Fibroblast of skin of right biceps (primary cell): ENCODE measurements at places on chromosomes 3 and 15.

GRCh38 chr15:60844511-60845174, 365.7 kb upstream of the ICE2 start:
- DNase-seq, result no peak

GRCh38 chr15:57773051-57773450, 66.5 kb downstream of the POLR2M start:
- no peak for DNase-seq

- DNase-seq, result peak; percentile 68
These were observed 76.1 kb upstream of the PLSCR4 start for GRCh38 chr3:146326875-146327543.

GRCh38 chr3:148625095-148625736, 72.5 kb upstream of the AGTR1 start:
- DNase-seq, result no peak

DNA sequence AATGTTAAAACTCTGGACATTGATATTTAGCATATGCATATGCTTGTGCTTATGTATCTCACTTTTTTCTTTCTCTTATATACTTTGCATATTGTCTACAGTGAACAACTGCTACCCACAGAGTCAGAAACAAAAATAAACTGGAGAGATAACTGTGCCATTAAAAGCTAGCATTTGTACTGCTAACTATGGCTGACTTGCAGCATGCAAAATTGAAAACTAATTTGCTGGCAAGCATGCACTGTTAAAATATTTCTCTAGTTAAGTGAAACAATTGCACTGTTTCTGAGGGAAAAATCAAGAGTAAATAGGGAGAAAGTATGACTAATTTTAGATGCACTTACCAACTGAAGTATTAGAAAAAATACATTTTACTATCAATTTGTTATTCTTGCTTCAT, 177.8 kb downstream of the CBLB start:
- DNase-seq, result no peak

GRCh38 chr3:188822004-188822403, 349.8 kb upstream of the TPRG1 start:
- no peak for DNase-seq

- no peak for DNase-seq
These were observed 35.3 kb upstream of the BBX start for GRCh38 chr3:107487490-107487889.

DNA sequence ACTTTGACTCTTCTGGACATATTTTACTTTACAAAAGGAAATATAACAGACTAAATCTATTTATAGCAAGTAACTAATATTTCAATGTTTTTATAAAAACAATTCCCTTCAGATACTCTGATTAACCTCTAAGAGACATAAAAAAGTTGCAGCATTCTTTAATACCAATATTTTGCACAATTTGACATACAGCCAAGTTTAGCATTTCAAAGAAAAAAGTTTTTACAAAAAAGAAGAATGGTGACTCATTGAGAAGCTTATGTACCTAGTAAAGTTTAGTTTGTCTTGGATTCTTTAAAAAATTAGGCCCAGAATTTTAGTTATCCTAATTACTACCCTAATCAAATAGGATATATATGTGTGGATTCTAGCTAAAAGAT, 17.6 kb downstream of the DAZL start:
- DNase-seq, result peak; percentile 62

DNA sequence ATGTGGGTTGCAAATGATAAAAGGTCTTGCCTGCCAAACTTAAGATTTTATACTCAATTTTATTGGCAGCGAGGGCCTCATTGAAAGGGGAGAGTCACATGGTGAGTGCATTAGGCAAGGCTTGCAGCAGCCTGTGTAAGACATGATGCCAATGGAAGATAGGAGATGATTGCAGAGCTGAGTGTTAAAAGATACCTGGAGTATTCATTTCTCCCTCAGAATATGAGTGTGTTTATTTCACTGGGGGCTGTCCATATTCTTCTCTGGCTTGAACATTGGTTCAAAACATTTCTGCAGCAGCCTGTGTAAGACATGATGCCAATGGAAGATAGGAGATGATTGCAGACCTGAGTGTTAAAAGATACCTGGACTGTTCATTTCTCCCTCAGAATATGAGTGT, 165.2 kb upstream of the NUDT16 start:
- DNase-seq, result no peak

DNA sequence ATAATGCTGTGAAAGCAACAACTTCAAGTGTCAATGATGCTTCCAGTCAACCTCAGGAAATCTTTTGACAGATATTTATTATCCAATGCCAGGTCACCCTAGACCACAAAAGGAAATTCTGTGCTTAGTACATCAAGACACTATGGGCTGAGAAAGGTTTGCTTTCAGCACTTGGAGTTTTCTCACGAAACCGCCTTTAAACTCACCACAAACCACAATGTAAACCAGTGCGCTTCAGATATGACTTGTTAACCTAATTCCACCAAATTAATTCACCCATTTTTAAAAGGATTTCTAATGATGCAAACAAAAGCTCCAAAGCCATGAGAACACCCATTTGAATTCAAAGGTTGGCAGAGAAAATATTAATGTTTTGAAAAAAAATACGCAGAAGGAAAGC, 292.9 kb upstream of the NR2F2 start:
- DNase-seq, result peak; percentile 34

DNA sequence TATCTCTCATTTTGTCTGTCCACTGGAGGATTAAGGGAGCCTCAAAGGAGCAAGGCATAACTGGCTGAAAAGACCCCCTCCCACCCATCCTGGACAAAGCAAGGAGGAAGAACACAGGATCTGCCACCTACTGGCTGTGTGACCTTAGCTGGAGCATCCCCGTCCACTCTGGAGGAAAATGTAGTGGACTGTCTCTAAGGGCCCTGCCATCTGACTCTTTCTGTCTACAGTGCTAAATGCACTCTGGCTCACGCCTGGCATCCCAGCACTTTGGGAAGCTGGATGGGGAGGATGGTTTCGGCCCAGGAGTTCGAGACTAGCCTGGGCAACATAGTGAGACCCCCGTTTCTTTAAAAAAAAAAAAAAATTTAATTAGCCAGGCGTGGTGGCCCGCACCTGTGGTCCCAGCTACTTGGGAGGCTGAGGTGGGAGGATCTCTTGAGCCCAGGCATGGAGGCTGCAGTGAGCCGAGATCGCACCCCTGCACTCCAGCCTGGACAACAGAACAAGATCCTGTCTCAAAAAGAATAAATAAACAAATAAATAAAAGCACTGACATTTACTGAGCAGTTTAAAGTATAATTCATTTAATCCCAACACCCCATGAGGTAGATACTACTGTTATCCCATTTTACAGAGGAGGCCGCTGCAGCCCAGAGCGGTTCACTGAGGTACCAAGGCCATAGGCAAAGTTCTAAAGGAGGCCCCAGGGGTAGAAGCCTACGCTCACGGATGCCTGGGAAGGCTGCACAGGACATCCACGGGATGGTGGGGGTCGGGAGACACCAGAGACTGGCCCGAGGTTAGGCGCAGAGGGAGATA, 1.1 kb downstream of the TBC1D2B start:
- no peak for DNase-seq

- DNase-seq, result no peak
These were observed 12.3 kb upstream of the CD200 start for GRCh38 chr3:112320691-112321090.

- no peak for DNase-seq
These were observed 14.5 kb downstream of the TRIM59 start for GRCh38 chr3:160435095-160435494.

- DNase-seq, result no peak
These were observed 219.5 kb downstream of the SV2B start for GRCh38 chr15:91319371-91320059.

- no peak for DNase-seq
These were observed 55.2 kb downstream of the PGPEP1L start for GRCh38 chr15:98952381-98952803.

DNA sequence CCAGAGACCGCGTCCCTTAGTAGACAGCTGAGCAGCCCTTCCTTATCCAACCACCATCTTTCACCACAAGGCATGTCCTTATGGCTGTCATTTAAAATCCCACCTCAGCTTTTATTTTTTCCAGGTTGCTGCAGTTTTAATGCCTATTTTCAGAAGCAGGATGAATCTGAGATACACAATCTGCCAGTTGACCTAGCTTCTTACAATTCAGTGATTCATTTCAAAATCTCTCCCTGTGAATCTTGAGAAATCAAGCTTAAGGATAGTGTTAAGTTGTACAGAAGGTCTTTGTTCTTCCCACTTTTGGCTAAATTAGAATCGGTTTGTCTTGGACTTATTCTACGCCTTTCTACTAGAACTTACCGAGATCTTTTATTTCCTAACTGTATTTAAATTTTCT, 522.3 kb upstream of the CFAP20DC start:
- DNase-seq, result no peak

GRCh38 chr15:72169921-72170611, 27.5 kb downstream of the GRAMD2A start:
- DNase-seq, result no peak

GRCh38 chr15:69606144-69606543, 153.5 kb downstream of the RPLP1 start:
- DNase-seq, result no peak

- peak; percentile 94 for DNase-seq
These were observed 70.5 kb upstream of the LIPC start for GRCh38 chr15:58361273-58361759.

DNA sequence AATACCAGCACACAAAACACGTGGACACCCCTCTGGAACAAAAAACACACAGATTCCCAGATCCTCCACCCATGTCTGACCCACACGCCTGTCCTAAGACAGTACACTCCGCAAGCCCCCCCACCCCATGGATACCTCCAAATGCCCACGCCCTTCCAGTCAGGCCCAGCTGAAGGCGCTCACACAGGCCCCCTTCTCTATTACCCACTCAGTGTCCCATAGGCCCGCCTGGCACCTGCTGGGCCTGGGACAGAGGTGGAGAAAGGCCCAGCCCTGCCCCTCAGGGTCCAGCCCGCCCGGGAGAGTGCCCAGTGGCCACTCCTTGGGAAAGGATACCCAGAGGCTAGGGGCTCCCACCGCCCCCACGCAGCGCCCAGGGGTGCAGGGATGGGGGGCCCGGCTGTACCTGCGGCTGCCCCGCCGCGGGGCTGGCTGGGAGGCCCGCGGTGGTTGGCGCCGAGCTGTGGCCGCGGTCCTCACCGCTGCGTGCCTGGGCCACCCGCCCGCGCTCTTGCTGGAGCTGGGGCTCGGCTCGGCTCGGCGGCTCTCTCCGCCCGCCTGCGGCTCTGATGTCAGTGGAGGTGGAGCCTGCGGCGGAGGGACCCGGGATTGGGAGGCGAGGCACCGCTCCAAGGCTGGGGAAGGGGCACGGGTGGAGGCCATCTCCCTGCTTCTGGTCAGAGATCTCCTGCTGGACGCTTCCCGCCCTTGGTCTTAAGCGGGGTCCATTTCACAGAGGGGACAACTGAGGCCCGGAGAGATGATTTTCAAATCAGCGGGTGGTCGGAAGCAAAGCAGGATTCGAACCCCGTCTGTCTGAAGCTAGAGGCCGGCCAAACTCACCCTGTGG, at the start of gene CAMK1:
Gene CAMK1, minus strand, starts transcription at position 522 of the 850 bp plus-strand sequence. CDS start 2,198 bp downstream, outside the sequence.
- peak; percentile 73 for DNase-seq

GRCh38 chr3:126305427-126305826, 51.8 kb downstream of the KLF15 start:
- no peak for DNase-seq

DNA sequence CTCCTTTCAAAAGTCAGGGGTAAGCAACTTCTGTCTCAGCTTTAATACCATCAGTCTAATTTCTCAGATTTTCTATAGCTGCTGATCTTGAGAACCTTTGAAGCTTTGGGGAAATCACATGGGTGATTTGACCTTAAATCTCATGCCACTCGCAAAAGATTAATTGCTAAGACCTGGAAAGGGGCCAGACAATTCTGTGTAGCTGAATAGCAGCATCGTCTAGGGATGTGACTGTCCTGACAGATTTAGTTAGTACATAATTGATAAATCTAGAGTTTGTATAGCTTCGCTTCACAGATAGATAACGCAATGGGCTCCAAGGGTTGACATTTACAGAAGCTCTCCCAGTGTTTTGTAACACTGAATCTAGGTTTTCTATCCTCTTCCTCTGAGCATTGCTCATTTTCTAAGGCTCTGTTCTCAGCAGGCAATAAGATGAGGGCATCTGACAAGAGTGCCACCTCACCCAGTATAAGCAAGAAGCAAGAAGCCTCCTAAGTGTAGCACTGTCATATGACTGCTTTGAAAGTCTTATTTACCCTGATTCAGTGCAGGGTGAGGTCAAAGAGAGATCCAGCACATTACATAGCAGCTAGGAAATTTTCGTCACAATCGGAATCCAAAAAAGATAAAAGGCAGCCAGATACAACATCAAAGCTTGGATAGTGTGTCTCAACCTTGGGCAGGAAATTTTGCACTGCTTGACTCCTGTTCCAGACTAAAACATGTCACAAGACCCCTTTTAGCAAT, 47.7 kb upstream of the DUT start:
- DNase-seq, result no peak

- DNase-seq, result peak; percentile 58
These were observed 499.6 kb upstream of the CCDC54 start for GRCh38 chr3:106877627-106878026.

DNA sequence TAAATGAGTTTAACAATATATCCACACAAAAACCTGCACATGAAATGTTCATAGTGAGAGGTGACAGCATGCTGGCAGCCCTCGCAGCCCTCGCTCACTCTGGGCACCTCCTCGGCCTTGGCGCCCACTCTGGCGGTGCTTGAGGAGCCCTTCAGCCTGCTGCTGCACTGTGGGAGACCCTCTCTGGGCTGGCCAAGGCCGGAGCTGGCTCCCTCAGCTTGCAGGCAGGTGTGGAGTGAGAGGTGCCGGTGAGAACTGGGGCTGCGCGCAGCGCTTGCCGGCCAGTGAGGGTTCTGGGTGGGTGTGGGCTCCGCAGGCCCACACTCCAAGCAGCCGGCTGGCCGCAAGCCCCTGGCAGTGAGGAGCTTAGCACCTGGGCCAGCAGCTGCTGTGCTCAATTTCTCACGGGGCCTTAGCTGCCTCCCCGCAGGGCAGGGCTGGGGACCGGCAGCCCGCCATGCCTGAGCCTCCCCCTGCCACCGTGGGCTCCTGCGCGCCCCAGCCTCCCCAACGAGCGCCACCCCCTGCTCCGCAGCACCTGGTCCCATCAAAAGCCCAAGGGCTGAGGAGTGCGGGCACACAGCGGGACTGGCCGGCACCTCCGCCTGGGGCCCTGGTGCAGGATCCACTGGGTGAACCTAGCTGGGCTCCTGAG, 3.4 kb downstream of the CCDC13 start:
- no peak for DNase-seq

DNA sequence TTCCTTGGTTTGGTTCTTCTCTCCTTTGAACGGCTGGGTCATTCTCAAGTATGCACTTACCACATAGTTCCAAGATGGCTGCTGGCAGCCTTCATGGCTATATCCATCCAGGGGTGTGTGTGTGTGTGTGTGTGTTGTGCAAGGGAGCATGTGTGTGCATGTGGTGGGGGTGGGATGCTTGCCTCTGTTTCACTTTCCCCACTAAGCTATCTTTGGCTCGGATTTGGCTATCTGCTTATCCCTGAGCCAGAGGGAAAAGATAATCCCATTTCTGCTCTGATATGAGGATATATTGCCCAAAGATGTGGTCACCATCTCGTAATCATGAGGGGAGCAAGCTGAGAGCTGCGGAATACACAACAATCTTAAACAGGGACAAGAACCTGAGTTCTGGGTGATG, 26.2 kb downstream of the ANAPC13 start:
- DNase-seq, result no peak
